Caki2 (cell line): ENCODE measurements at places on chromosomes 7 and 10. TPM values are rescaled to one million over a fixed set of nuclear protein-coding genes. Genes with fewer than 3 reads are reported as not detected.

TEX47 gene
- total RNA-seq, result not detected in 2 replicates

DNA sequence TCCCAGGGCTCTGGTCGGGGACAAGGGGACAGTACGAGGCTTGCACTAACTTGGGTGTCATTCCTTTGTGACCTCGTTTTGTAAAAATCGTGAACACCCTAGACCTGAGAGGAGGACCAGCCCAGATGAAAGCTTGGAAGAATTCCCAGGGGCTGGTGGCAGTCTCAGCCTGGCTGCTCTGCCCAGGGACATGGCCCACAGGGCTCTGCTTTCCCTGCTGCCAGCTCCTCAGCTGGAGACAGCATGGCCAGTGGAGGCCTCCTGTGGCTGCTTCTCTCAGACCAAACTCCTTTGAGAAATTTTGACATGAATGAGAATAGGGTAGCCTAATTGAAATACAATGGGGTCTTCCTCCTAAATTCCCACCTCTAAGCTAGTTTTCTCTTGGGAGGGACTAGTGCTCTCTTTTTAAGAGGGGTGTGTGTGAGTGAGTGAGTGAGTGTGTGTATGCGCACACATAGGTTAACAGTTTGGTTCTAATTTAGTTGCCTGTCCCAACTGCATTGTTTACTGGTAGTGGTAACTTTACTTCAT is 140.3 kb upstream of the EFCAB10 start:
- DNase-seq, result no peak

SFRP4 gene
- 19.2 and 19.4 TPM in 2 replicates for total RNA-seq

DNA sequence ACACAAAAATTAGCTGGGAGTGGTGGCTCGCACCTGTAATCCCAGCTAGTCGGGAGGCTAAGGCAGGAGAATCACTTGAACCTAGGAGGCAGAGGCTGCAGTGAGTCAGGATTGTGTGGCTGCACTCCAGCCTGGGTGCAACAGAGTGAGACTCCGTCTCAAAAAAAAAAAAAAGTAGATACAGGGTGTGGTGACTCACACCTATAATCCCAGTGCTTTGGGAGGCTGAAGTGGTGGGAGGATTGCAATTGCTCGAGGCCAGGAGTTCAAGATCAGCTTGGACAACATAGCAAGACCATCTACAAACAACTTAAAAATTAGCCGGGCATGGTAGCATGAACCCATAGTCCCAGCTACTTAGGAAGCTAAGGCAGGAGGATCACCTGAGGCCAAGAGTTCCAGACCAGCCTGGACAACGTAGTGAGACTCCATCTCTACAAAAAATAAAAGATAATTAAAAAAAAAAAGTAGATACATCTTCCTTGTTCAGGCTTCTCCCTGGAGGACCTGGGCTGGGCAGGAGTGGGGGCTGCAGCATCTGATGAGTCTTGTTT is 2.0 kb downstream of the MOSPD3 start:
- DNase-seq, result no peak

DNA sequence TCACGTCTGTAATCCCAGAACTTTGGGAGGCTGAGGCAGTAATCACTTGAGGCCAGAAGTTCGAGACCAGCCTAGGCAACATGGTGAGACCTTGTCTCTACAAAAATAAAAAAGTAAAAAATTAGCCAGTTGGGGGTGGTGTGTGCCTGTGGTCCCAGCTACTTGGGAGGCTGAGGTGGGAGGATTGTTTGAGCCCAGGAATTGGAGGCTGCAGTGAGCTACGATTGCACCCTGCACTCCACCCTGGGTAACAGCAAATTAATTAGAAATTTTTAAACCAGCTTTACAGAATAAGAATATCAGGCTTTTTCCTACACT is 136.0 kb downstream of the EPC1 start:
- no peak for DNase-seq

DNA sequence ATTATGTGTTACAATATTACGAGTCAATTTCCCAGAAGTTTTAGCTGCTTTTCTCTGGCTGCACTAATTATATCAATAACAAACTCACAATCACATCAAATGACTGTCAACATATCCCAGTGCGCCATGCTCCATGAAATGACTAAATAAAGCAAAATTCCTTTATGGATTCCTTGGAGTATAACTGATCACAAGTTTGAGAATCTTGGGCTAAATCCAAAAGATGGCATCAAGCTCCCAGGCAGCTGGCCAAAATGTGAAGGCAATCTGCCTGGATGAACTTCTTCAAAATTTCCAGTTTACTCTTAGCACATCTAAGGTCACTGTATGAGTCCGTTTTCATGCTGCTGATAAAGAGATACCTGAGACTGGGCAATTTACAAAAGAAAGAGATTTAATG is 210.8 kb downstream of the CCSER2 start:
- DNase-seq, result no peak

MMP21 gene
- total RNA-seq, result not detected in 2 replicates

DNA sequence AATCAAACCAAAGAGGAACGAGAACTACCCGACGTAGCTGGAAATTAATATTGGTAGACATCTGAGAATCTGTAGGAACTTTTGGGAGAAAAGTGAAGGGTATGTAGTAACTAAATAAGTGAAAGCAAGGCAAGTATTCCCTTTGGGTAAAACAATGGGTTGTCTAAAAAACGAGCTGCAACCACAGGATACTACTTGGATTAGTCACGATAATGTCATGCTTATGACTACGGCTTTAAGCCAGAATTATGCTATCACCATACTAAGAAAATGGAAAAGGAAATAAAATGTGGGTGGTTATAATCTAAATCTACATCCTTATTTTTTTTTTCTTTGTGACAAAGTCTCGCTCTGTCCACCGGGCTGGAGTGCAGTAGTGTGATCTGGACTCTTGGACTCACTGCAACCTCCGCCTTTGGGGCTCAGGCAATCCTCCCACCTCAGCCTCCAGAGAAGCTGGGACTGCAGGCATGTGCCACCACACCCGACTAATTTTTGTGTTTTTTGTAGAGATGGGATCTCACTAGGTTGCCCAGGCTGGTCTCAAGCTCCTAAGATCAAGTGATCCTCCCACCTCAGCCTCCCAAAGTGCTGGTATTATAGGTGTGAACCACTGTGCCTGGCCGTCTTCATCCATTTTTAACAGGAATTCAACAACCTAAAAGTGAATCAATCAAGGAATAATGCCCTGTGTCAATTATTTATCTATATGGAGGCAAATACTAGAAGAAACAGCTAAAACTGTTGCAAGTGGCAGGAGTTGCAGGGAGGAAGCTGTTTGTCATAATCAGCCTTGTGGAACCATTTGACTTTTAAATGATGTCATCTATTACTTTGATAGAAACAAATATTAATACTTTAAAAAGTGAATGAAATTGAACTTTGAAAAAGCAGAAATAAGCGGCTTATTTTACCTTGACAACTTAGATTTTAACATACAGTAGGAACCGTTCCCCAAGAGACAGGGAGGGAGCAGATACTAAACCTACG is 189.3 kb downstream of the PRPF18 start:
- DNase-seq, result peak; percentile 35

DNA sequence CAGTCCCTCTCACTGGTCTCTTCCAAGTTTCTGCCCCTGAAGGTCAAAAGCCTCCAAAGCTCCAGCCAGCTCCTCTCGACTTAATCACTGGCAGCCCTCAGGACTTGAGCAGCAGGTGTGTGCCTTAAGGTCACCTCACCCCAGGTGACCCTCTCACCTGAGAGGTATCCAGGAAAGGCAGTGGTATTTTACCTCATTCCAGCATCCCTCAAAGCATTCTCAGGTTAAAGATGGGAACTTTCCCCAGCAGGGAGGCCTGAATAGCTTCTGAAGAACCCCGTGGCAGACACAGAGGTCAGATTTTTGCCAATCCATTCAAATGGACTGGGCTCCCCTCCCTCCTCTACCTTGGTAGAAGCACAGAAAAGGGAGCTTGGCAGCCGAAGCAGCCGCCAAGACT is 148.2 kb downstream of the GFRA1 start:
- no peak for DNase-seq

CLEC5A gene
- total RNA-seq, result not detected in 2 replicates

- DNase-seq, result no peak
Measured at GRCh38 chr10:53597835-53598251, 825.3 kb upstream of the MBL2 start.

- peak; percentile 94 for DNase-seq
Measured at GRCh38 chr7:76303202-76304147, 1.0 kb downstream of the HSPB1 start.

DNA sequence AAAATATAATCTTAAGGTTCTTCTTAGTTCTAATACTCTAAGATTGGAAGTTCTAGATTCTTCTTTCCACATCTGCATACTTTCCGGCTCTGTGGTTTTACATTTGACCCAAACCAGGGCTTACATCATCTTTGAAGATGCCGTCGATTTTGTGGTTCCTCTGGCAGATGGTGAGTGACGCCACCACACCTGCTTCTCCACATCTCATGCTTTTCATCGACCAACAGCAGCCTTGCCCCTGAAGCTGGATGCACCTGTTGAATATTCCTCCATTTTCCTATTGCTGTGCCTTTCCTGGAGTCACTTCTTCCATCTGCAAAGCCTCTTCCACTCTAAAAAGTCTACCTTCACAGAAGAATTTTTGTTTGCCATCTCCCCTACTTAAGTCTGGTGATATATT is 121.3 kb downstream of the PRKCQ start:
- DNase-seq, result no peak

- no peak for DNase-seq
Measured at GRCh38 chr10:110903280-110904278, 15.4 kb downstream of the BBIP1 start.

RBM20 gene
- total RNA-seq, result 7.2 and 7.7 TPM in 2 replicates

DNA sequence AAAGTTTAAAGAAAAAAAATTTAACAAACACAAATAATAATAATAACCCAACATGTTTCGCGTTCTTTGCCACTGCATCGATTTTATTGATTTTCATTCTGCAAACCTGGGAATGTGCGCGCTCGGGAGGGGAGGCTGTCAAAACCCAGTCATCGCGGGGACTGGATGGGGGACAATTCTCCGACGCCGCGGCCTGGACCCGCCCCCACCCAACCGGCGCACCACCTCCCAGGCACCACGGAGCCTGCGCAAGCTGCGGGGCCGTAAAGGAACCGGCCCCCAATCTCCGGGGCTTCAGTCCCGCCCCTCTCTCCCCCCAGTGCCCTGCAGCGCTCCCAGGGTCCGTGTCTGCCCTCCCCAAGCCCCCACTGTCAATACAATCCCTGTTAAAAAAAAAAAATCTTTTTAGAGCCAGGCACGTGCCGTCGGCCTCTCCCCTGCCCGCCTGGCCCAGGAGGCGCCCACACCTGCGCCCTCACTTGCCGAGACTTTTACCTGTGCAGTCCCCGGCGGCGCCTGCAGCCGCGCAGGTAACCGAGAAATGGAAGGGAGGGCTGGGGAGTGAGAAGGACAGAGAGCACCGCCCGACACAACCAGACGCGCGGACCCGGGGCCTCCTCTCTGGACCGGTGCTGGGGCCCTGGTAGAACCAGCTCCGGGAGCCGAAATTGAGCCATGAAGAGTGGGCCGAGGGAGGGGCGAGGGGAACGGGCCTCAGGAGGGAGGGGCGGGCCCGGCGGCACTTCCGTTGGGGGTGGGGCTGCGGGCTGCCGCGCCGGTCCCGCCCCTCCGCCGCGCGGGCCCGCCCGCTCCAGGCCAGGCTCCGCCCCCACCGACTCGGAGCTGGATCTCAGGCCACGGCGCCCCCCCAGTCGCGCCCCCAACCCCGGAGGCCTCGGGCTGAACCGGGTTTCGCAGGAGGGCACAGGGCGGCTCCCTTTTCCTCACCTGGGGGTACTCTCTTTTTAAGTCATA is 7.6 kb upstream of the ZNF503 start:
- DNase-seq, result peak; percentile 69
